ENCODE measurements at places on chromosomes 5 and 9.

- DNase-seq = no peak
Observed at GRCh38 chr5:157925786-157926671, 67.1 kb upstream of the CLINT1 start.

- no peak for DNase-seq
Observed at GRCh38 chr9:21770871-21771560, 31.4 kb upstream of the MTAP start.

GRCh38 chr9:35618854-35619799, 914 bp upstream of the CD72 start:
- peak; percentile 87 for DNase-seq

GRCh38 chr5:10317825-10318682, 10.4 kb upstream of the CMBL start:
- DNase-seq = no peak

GRCh38 chr5:88377705-88378656, 109.3 kb upstream of the TMEM161B start:
- DNase-seq = no peak

- DNase-seq = no peak
Observed at GRCh38 chr5:72408127-72408526, 88.0 kb downstream of the PTCD2 start.

- DNase-seq = no peak
Observed at GRCh38 chr9:107308461-107308860, 25.4 kb downstream of the RAD23B start.

DNA sequence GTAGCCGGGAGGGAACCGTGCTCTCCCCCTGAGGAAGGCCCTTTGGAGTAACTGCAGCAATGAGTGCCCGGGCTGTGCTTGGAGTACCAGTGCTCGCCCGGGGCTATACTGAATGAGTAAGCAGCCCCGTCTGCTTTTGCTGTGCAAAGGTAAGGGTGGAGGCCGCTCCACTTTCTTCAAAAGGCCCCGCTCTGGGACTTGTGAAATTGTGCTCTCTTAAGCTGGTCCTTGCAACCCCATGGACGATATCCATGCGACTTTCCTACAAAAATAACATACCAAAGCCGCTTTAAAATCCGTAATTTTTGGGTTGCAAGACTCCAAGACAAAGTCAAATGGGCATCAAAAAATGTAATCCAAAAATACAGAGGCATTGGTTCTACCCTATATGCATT, 578 bp upstream of the TNFAIP8 start:
- DNase-seq = no peak

Data from lower leg skin (tissue), 4 donors.